ENCODE measurements at places on chromosomes 6 and 20.
A peak's percentile ranks its signal among the peaks of the same experiment; 100 is the strongest.

DNA sequence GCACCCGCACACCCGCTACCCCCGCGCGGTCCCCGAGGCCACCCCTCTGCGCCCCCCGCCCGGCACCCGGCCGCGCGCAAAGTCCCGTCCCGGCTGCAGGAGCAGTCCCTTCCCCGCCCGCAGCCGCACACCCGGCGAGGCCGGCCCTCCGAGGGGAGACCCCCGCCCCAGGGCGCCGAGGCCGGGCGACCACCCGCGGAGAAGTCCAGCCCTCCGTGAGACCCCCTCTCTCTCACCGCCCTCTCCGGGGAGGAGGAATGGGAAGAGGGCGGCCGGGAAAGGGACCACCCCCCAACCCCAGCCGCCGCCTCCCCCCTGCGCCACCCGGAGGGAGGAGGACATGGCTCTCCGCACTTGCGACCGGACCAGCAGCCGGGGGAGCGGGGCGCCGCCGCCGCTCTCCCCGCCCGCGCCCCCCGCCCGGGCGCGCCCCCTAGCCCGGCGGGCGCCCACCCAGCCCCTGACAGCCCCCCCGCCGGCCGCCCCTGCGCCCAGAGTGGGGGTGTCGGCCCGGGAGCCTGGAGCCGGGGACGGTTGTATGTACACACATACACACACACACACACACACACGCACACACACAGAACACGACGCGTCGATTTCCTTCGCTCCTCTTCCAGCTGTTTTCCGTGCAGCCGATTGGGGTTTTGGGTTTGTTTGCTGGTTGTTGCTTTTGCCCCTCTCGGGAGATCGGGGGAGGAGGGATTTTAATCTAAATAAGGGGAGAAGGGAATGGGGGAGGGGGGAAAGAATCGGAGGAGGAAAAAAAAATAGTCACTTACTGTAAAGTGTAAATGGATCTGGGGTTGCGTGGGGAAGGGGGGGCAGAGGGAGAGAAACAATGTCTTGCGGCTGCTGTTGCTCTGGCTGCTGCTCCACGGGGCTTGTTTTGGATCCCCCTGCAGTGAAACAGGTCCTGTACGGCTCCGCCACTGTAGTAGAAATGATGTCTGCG, at the start of gene ATXN1:
Gene ATXN1, minus strand, starts transcription at position 945 of the 955 bp plus-strand sequence.
- DNase-seq = peak; percentile 80

DNA sequence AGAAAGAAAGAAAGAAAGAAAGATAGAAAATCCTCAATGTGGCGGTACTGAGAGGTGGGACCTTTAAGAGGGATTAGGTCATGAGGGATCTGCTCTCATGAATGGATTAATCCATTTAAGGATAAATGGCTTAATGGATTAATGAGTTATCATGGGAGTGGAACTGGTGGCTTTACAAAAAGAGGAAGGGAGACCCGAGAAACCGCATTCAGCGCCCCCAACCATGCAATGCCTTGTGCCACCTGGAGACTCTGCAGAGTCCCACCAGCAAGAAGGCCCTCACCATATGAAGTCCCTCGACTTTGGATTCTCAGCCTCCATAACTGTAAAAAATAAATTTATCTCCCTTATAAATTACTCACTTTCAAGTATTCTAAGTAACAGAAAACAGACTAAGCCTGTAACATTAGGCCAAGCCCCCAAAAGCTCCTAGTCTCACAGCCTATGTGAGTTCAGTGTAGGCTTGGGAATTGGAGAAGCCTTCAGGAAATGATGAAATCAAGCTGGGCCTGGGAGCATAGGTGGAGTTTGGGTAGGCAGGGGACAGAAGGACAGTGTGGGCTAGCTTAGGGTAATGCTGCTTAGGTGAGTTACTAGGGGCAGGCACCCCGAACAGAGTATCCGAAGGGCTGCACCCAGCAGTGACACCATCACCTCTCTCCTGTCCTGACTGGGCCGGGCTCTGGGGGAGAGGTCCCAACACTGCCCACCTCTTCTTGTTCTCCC, 36.2 kb upstream of the RNF24 start:
- peak; percentile 73 for DNase-seq

DNA sequence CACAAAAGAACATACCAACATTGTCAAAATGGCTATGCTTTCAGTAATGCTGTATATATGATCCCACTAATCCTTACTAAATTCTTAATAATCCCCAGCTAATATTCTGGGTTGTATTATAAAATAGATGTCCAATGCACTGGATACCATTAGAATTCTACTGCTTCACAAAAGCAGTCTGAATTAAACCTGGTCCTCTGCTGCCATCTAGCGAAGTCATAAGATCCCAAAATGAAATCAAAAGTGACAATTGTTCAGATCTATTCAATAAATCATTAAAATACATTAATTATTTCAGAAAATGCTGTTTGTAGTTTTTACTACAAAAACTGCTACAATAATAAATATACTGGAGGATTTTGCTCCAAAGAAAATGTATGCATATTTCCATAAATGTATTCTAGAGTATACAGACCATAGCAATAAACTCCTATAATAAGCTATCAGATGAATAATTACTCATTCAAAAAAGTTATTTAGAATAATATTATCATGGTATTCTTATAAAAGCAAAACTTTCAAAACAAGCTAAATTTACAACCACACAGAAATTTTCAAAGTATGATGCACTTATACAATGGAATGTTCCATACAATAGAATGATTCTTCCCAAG, 92.6 kb downstream of the RNGTT start:
- DNase-seq = peak; percentile 82

GRCh38 chr6:127451388-127451787, 7.8 kb downstream of the KIAA0408 start:
- DNase-seq = no peak

DNA sequence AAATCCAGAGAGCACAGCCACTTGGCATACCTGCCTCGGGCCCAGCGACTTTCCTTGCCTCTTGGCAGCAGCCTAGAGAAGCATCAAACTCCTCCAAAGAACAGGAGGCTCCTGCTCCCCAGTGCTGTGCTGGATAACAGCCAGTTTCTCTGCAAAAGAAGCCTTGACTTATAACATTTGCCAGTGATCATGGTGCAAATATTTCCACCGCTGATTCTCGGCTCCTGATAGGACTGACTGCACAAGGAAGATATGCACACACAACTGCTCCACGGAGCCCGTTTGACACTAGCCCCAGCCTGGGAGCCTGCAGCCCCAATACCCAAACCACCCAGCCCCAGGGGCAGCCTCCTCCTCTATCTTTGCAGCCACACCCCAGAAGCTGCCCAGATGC, 17.5 kb downstream of the ACSS1 start:
- DNase-seq = peak; percentile 85

DNA sequence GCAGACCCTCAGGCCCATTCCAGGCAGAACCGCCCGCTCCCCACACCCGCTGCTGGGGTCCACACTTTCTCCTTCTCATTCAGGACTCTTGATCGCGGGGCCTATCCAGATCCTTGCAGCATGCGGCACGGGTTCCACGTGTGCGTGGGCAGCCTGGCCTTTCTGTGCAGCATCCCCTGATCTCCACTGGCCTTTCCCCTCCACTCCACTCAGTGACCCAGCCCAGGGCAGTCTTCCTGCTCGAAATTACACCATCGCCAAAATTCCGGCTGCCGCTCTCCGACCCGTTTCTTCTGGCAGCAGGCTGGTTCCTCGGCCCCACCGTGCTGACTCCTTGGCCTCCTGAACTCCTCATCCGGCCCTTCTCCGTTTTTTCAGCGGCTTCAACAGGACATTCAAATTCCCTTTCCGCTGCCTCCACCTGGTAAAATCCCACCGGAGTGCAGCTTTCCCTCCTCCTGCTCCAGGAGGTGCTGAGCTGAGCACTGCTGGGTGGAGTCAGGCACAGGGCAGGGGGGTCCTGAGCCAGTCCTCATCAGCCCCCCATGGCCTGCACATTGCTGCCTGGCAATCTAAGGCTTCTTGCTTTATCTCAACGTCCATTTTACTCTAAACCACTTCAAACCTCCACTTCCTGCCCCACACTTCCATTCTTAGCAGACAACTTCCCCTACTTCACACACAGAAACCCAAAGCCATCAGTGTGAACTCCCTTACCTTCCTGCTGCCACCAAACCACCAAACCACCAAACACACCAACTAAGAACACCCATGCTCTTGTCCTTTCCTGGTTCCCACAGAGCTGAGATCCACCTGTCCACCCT, 9.0 kb downstream of the SFT2D1 start:
- no peak for DNase-seq

GRCh38 chr6:37218061-37218460, 39.5 kb upstream of the TBC1D22B start:
- DNase-seq = no peak

- no peak for DNase-seq
Measured at GRCh38 chr20:43969501-43970182, 55.0 kb downstream of the TOX2 start.

DNA sequence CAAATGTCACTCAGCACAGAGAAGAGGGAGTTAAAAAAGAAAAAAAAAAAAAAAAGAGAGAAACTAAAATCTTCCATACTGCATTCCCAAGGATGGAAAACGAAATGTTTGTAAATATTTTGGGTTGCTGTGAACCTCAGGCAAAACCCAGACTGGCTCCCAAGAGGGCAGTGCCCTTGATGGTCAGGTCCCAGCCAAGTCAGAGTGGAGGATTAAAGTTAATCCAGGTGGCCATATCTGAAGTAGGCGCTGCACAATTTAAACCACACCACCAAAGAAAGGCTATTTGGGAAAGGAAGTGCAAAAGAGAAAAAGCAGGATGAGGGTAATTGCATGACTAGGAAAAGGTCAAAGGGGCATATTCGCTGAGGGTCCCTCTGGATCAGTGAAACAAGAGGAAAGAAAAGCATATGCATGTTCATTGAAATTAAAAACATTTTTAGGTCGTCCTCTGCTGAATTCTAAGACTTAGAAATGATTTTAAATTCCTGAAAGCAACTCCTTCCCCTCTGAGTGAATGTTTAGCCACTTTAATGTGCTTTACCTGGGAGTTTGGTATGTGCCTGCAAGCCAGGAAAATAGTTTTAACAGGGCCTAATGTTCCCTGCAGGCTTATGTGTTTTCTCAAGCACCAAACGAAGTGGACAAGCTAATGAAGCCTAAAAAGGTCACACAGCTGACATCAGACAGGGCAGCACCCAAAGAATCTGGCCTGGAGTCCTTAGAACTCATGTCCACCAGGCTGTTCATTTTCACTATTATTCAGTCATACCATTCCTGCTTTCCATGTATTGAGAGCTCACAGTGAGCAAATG, 159.1 kb downstream of the HACE1 start:
- no peak for DNase-seq

DNA sequence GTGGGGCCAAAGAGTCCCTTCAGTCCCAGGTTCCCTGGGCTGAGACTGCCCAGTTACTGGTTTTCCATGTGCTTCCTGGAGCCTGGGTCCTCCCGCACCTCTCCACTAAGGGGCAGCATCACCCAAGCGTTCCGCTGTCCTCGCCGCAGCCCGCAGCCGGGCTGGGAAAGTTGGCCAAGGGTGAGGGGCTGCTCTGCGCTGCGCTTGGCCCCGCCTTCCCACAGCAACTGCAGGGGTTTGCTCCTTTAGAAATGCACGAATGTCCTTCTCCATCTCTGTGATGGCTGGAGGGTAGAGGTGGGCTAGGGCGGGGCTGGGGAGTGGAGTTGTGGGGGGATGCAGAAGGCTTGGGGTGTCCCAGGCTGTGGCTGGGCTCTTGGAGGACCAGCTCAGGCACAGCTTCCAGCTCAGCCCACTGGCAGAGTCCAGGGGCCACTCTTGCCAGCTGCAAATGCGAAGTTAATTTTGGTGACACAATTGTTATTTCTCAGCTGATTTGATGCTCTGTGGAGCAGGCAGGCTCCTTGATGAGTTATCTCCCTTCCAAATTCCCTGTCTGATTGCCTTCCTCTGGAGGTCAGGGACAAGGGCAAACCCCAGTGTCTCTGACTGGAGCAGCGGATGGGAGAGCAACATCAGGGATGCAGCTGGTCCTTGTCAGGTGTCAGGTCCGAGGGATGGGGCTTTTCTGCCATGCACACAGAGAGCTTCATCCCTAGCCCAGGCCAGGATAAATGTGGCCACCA, 63.2 kb downstream of the NOL4L start:
- peak; percentile 67 for DNase-seq

- no peak for DNase-seq
Measured at GRCh38 chr6:144017166-144018094, 9.4 kb upstream of the PLAGL1 start.

- no peak for DNase-seq
Measured at GRCh38 chr6:8905757-8906156, 470.4 kb upstream of the SLC35B3 start.

DNA sequence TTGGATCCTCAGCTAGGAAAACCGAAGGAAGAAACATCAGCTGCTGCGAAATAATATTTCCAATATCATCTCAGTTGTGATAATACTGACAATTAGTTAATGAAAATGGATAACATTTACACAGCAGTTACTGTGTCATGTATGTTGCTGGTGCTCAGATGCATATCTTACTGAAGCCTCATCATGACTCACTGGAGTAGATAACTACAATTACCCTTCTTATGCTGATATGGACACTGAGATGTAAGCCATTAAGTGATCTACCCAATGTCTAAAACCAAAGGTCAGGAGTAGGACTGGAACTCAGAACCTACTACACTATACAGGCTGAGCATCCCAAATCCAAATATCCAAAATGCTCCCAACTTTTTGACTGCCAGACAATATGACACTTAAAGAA, 54.7 kb upstream of the LYRM2 start:
- no peak for DNase-seq

DNA sequence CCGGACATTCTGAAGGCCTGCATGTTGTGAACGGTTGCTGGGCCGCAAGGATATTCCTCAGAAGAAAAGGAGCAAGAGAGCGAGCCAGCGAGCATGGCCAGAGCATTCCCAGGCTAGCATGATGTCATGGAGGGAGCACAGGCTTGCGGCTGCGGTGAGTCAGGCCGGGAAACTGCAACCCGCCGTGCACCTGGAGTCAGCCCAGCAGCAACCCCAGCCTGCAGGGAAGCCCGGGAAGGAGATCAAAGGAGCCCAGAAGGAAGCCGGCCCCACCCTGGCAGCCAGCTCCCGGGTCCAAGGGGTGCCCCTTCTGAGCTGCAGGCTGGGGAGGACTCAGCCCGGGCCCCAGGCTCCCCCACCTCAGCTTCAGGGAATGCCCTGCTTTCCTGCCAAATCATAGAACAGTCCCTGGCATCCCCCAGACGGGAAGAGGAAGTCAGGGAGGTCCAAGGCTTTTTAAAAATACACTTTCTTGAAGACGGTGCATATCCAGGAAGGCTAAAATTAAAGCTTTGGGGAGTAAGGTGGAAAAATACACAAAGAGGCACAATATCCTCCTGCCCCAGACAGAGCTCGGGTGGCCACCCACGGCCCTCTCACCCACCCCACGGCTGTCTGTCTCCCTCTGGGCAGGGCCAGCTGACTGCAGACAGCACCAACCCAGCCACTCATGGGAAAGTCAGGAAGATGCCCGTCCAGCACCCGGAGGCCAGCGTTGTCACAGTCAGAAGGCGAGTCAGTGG, 53.7 kb downstream of the BMP7 start:
- DNase-seq = peak; percentile 69

GRCh38 chr6:109241199-109241598, 141.1 kb downstream of the CD164 start:
- DNase-seq = peak; percentile 33

Data from fibroblast of pulmonary artery (primary cell).